ENCODE measurements at places on chromosomes 5 and 9. TPM values are rescaled to one million over a fixed set of nuclear protein-coding genes. Genes with fewer than 3 reads are reported as not detected.

GRCh38 chr5:98314292-98314691 lies 459.2 kb upstream of the RGMB start:
- peak; percentile 19 for DNase-seq

- DNase-seq, result no peak
Measured at GRCh38 chr9:121756474-121757280, 105.2 kb downstream of the DAB2IP start.

GRCh38 chr5:133746834-133747233 lies 134.5 kb upstream of the FSTL4 start:
- peak; percentile 30 for DNase-seq

- peak; percentile 98 for DNase-seq
Measured at GRCh38 chr5:135127439-135128240, 93.6 kb upstream of the PITX1 start.

- no peak for DNase-seq
Measured at GRCh38 chr9:99666571-99666970, 155.1 kb upstream of the NR4A3 start.

- DNase-seq, result no peak
Measured at GRCh38 chr5:6315580-6315979, 62.8 kb downstream of the MED10 start.

DNA sequence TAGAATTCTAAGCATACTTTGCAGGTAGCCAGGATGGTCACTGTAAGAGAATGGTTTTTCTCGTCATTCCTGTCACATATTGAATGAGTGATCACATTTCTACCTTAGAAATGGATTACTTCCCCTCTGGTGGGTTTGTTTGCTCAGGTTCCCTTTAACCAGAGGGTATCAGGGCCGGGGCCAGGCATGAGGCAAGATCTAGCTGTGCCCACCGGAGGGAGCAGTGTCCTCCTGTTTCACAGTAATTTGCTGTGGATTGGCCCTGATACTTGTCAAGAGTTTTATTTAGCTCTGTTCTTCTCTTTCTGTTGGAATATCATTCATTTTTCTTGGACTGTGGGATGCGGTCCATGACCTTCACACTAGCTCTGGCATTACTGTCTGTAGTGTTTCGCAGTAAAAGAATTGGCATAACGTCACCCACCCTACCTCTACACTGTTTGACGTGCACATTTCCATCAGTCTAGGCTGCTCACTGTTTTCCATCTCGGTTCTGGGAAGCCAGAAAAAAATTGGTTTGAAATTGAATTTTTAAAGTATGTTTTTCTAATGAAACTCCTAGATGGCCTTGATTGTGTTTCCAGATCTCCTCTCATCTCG lies 42.4 kb upstream of the ZBED3 start:
- peak; percentile 48 for DNase-seq

DNA sequence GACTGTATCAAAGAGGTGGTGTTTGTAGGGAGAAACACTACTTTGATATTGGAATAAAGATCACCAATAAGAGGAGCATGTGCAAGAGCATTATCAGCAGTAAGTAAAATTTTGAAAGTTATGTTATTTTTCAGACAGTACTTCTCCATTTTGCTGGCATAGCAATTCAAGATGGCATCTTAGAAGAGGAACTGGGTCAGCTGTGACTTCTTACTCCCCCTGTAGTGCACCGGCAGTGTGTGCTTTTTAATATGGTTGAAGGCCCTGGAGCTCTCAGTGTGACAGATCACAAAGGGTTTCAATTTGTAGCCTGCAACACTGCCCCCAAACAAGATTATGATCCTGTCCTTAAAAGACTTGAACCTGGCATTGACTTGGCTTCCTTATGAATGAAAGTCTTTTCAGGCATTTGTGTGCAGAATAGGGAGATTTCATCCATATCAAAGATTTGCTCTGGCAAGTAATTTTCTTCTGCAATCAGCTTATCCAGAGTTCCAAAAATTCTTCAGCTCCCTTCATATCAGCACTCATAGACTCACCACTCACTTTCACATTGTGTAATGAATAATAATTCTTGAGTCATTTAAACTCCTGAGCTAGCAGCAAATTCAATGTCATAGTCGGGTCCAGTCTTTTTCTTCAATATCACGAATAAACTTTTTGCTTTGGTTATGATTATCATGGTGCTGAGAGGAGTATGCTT lies 105.7 kb upstream of the MAMDC2 start:
- no peak for DNase-seq

DNA sequence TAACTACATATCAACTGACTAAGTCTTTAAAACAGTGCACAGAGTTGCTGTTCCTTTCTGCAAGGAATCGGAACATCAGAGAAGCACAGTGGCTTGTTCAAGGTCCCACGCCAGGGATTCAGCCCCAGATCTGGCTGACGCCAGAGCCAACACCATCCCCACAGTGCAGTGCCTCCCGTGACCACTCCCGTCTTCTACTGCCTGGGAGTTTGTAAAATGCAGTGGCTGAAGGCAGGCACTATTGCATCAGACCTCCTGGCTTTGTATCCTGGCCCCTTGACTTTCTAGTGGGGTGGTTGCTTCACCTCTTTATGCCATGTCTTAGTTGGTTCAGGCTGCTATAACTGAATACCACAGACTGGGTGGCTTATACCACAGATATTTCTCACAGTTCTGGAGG lies 131.0 kb downstream of the NSG2 start:
- DNase-seq, result peak; percentile 26

DNA sequence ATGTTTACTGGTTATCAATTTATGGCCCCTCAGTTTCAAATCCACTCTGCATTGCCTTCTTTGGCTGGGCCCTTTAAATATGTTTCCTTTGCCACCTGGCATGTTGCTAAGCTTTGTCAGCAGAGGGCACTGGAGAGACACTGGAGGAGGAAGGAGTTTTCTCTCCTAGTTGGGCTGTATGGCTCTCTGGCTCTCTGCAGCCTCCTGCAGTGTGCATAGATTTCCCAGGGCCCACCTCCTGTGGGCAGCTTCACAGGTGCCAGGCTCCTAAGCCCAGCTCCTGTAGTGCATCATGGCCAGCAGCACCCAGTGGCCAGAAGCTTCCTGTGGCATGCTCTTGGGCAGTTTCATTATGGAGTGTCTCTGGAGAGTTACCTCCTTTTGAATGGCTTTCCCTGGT lies 23.3 kb downstream of the CAVIN4 start:
- DNase-seq, result peak; percentile 41

Gene MSX2
- 10.7 TPM for total RNA-seq

Gene JADE2
- total RNA-seq, result 42.0 TPM

Gene IL5
- total RNA-seq, result not detected

Gene DCAF10
- 6.7 TPM for total RNA-seq

Gene PDLIM4
- 130 TPM for total RNA-seq

Gene NIM1K
- total RNA-seq, result not detected

Gene SCGB3A1
- total RNA-seq, result not detected

Gene ZNF622
- total RNA-seq, result 89.1 TPM

Measured in MG63 (cell line).